Kidney epithelial cell (primary cell): ENCODE measurements at places on chromosomes 4 and X.

- no peak for DNase-seq
These were observed 102.6 kb downstream of the FHDC1 start for GRCh38 chr4:153038623-153039311.

- DNase-seq = no peak
These were observed 1.9 kb upstream of the TMEM185A start for GRCh38 chrX:149633511-149633910.

- no peak for DNase-seq
These were observed 52.8 kb downstream of the FBXO8 start for GRCh38 chr4:174230680-174231079.

DNA sequence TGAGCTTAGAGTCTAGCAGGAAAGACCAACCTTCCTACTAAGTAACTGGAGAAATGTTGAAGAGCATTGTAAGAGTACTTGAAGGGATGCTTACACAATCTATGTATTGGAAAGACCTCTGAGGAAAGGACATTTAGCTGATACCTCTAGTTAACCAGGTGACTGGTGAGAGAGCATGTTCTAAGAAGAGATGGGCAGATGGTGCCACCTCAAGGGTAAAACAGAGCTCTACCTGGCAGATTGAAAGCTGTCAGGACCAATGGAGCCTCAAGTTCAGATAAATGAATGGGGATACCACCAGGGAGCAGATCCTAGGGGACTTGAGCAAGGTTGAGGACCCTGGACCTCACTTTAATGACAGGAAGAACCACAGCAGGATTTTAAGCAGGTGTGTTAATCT lies 196.4 kb downstream of the QDPR start:
- DNase-seq = no peak
